Stimulated activated CD4-positive, alpha-beta T cell treated with anti-CD3 and anti-CD28 coated beads, Interleukin-2, amount 100 ng/mL, for 24 hours (primary cell): ENCODE measurements at places on chromosomes 11 and 22.

DNA sequence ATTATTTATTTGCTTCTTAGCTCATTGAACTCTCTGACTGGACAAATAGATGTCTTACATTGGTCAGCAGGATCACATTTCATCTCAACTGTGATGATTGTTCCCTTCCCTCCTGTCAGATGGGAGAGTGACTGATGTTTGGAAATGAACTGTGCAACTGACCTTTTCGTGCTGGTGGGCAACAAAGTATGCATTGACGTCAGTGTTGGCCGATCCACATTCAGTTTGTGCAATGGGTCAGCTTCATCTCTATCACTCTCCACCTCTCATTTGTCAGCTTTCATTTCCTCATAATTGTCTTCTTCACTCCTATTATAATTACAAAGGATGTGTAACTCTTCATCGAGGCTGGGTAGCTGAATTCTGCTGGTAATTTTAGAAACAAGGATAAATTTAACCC, 71.3 kb downstream of the PPP2R1B start:
- no peak for DNase-seq

DNA sequence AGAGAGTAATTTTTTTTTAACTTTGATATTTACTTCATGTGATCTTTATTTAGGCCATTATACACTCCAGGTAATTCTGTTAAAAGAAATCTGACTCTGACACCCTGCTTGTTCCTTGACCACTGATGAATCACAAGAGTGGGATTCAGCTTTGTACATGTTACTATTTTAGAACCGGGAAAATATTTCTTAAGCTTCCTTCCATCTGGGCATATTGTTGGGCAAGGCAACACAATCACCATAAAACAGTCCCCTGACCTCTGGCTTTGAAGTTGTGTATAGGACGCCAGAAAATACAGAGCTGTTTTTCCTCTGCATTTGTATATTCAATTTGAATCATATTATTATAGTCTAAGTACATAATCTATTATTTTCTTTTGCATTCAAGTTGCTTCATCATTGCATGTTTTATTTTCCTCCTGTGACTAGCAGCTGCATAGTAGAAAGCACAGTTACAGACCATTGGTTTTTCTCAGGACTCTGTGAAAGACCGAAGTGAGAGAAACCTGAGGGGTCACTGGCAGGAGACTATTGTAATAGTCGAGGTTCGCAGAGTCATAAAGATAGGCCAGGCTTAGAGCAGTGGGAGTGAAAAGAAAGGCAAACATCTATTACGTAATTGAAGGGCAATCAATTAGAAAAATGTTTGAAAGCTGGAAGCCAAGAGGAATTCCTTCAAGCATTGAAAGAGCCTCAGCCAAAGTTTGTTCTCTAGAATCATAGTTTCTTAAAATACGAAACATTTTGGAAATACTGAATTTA, 51.8 kb upstream of the SLC36A4 start:
- DNase-seq = no peak

DNA sequence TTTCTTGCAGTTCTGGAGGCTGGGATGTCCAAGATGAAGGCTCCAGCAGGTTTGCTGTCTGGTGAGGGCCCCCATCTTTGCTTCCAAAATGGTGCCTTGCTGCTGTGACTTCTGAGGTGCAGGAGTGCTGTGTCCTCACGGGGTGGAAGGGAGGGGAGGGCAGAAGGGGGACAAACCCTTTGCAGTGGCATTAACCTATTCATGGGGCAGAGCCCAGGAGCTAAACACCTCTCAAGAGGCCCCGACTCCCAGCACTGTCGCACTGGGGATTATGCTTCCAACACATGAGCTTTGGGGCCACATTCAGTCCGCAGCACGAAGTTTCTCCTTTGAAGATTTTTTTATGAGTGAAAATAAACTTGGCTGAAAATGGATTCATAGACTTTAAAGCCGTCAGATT, 25.5 kb upstream of the OSBPL5 start:
- no peak for DNase-seq

DNA sequence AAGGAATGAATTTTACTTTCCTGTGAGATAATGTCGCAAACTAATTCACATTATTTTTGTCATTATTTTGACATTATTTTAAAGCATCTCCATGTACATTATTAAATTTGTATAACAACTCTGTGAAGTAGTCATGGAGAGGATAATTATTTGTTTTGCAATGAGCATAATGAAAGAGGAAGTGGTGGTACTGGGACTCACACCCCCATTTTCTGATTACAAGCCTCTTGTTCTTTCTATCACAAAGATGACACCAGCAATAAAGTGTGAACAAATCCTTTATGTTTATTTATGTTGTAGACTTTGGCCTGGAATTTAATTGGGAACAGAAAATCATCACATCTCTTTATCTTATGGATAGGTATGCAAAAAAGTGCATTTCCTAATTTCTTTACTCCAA, 522.6 kb downstream of the TMEM135 start:
- DNase-seq = no peak

DNA sequence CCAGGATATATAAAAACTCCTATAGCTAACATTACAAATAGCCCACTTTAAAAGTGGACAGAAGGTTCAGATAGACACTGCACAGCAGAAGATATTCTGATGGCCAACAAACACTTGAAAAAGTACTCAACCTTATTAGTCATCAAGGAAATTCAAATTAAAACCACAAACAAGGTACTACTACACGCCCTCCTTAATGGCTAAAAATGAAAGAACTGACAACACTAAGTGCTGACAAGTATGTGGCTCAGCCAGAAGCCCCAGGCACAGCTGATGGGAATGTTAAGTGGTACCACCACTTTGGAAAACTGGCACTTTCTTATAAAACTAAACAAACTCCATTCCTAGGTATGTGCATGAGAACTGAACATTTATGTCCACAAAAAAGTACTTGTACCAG, 320.1 kb downstream of the TBC1D22A start:
- DNase-seq = no peak

DNA sequence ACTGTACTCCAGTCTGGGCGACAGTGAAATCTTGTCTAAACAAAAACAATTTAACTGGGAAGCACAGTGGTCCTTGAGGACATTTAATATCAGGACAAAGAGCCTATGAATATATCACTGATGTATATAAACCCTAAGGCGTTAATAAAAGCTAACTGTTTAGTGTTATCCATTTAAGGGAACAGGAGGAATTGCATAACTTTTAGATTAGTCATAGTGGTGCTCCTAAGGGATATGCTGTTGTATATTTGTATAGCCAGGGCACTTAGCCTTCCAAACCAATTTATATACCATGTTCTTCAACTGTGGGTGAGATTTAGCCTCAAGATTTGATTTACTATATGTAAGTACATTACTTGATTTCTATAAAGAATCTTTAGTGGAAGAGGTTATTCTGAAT, 3.0 kb upstream of the CHEK1 start:
- DNase-seq = no peak

DNA sequence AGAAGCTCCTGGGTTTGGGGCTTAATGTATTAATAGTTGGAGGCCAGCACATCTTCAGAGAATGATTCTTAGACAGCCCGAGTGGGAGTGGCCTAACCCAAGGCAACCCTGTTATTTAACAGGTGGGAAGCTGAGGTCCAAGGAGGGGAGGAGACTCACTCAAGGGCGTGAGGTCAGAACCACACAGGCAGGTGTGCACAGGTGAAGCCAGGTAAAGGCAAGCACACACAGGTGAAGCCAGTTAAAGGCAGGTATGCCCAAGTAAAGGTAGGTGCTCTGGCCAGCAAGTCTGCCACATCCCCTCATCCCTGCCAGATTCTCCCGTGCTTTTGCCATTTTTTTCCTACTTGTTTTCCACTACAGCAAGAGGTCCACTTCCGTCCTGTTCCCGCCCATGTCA, 2.9 kb upstream of the SHANK2 start:
- no peak for DNase-seq
